ENCODE measurements at places on chromosomes 7 and 10. TPM values are rescaled to one million over a fixed set of nuclear protein-coding genes. Genes with fewer than 3 reads are reported as not detected.

NUDCD3 gene
- total RNA-seq: 47.1 TPM

MAGI2 gene
- total RNA-seq: 16.1 TPM

ATP6V0A4 gene
- not detected for total RNA-seq

C10orf143 gene
- total RNA-seq: 0.49 TPM

HOXA1 gene
- total RNA-seq: 0.72 TPM

DPY19L1 gene
- 55.2 TPM for total RNA-seq

GPR141 gene
- not detected for total RNA-seq

EN2 gene
- total RNA-seq: not detected

TACR2 gene
- total RNA-seq: not detected

HOXA3 gene
- total RNA-seq: 3.5 TPM

UCN3 gene
- total RNA-seq: not detected

ATOH7 gene
- total RNA-seq: not detected

C7orf57 gene
- total RNA-seq: 0.09 TPM

NPC1L1 gene
- not detected for total RNA-seq

FKBP9 gene
- total RNA-seq: 831 TPM

TLX1 gene
- not detected for total RNA-seq

COL17A1 gene
- 2.3 TPM for total RNA-seq

IKZF1 gene
- not detected for total RNA-seq

SFTPD gene
- not detected for total RNA-seq

PILRA gene
- total RNA-seq: 0.27 TPM

ARHGEF35 gene
- total RNA-seq: 1.1 TPM

C7orf33 gene
- total RNA-seq: not detected

LRRC61 gene
- 0.09 TPM for total RNA-seq

ACTL6B gene
- not detected for total RNA-seq

NSUN5 gene
- 20.2 TPM for total RNA-seq

SEMA3D gene
- total RNA-seq: 51.2 TPM

UPP1 gene
- 12.4 TPM for total RNA-seq

BMPER gene
- total RNA-seq: 157 TPM

PON1 gene
- total RNA-seq: not detected

GIMAP2 gene
- total RNA-seq: 0.98 TPM
